ENCODE measurements at places on chromosomes 3 and 15.

DNA sequence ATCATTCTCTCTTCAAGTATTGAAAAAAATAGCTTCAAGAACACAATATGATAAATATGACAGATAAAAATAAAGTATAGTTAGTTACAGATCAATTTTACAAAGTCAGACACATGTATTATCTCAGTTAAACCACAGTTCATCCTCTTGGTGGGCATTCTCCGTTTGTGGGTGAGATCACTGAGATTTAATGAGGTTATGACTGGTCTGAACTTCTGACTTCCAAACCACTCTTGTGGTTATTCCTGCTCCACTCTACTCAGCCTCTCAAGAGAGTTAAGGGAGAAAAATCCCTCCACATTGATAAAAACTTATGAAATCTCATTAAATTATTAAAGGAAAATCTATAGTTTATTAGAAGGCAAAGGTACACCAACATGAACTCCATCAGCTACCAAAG, 229.9 kb upstream of the LRTM1 start:
- no peak for DNase-seq

- DNase-seq = no peak
These were observed 32.5 kb downstream of the ABHD5 start for GRCh38 chr3:43723121-43723734.

DNA sequence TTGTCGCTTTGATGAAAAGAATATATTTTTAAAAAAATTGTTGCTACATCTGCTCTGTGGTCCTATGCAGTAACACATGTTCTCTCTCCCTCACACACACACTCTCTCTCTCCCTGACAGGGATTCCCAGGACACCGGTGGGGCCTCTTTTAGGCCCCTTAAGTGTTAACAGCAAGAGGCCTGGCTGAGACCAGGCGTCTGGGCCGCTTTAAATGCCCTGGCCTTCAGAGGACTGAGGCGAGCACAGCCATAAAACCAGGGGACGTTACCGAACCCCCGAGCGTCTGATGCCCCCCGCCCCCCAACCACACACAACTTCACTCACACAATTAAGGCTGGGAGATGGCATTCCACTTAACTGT, 1.7 kb downstream of the BNC1 start:
- no peak for DNase-seq

DNA sequence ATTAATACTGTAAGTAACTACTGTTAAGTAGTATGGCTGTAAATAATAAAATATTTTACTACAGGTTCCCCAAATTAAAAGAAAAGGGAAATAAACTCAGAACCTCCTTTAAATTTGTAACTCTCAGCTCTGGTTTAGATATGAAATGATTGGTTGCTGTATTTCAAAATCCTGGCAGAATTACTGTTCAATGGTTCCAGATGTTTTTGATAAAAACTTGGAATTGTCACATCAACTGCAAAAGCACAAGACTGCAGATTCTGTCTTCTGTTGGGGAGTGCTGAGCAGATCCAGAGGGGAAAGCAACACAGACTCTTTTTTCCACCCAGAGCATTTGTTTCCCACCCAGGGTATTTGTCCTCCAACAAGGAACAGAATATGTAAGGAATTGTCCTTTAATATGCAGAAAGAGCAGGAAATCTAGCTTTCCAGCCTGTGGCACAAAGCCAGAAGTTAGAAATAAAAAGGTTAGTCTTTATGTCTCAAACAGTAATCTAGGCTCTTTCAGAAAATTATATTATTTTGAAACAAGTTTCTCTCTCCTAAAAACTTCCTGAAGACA, 178.1 kb downstream of the KLHL25 start:
- DNase-seq = no peak

DNA sequence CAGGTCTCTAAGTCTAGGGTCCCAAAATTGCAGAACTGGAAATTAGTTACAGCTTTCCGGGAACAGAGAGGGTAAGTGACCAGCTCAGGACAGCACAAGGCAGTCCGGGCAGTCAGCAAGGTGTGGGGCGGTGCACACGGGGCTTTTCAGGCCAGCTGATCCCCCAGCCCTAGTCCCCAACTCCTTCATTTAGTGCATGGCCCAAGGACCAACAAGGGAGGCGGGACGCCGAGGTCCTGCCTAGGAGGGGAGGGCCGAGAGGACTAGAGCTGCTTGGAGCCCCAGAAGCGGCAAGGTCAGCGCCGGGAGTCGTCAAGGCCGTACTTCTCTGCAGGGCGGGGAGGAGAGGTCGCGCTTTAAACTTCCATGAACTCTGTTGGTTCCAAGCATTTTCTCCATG, 2.0 kb upstream of the PDE8A start:
- DNase-seq = no peak

Measured in Jurkat, Clone E6-1 (cell line).